ENCODE measurements at places on chromosomes 6 and 20.
A peak's percentile ranks its signal among the peaks of the same experiment; 100 is the strongest.

DNA sequence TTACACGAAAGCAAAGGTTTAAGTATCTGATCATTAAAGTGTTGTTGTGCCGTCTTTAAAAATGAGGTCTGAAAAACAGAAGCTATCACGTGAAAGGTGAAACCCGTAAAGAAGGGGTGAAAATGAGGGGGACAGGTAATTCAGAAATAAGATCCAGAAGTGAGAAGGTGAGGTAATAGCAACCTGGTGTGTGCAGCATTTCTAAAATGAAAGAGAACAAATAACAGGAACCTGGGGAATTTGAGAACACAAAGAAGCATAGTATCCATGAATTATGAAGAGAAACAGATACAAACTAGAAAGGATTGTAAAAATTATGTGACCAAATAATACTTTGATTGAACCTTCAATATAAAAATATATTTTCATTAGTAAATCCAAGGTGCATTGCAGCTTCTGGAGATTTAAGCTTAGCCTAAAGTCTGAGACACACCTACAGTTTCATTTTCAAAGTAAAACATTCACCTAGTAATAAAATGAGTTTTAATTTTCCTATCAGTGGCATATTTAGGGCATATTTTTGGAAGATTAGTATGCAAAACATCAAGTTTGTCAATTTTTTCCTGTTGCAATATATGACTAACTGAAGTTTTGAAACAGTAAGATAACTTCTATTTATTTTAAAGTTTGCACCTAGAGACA, 1.4 kb downstream of the HEY2 start:
- DNase-seq: no peak

GRCh38 chr6:108655806-108656651, 95.3 kb downstream of the FOXO3 start:
- DNase-seq: no peak

DNA sequence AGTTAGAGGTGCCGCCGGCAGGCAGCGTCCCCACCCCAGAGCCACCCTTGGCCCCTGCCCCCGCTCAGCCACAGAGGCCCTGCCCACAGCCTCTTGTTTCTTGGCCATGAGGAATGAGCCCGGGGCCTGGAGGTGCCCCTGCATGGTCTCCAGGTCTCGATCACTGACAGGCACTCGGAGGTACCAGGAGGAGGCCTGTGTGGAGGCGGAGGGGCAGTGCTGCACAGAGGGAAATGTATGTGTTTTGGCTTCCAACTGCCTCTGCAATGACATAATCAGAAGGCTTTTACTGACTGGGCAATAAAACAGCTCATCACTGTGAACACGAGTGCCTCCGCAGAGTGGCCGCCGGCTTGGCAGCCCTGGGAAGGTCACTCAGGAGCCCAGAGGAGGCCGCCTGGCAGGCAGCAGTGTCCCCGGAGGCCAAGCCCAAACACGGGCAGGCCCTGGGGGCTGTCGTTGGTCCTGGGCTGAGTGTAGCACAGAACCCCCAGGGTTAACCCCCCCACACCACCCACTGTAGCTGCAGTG, 61.1 kb upstream of the GATA5 start:
- DNase-seq: no peak

DNA sequence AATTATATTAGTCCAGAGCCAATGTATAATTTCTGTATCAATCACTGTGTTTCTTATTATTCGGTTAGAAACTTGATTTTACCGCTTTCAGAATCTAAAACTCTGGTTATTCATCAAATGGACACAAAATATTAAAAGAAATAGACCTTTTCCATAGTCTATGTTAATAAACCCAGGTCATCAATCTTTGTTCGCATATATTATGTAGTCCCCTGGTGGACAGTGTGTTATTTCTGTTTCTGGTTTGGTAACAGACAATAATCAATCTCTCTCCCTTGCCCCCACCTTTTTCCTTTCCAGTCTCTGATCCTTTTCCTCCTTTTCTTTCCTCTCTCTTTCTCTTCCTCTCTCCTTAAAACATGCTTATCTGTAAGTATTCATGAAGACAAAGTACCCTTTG, 139.0 kb downstream of the FLRT3 start:
- DNase-seq: no peak

DNA sequence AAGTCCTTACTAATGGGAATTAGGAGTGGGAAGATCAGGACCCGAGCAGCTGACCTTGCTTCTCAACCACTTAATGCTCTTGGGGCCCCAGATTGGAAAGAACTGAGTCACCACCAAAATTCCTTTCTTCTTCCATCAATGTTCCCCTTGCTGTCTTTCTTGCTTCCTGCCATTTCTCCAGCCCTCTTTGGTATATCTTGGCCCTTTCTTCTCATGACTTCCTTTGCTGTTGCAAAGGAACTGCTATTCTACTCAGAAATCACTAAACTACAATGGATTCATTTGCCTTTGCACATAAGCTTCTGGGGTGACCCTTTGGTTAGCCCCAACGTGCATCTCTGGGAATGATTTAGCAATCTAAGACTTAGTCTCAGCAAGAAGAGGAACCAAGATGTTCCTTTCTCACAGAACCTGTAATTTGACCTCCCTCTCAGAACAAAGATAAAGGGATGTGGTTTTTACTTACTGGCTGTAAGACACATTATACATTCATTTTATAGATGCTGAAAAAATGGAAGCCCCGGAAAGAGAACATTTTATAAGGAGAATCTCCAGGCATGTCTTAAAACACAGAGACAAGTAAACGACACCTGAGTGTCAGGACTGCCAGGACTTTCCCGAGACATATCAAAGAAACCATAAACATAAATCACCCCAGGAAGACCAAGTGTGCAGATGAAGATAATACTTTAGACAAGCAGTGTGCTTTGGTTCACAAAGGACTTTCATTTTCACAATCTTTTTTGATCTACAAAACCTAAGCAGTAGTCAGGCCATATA, 99.0 kb upstream of the TNFAIP3 start:
- DNase-seq: no peak

DNA sequence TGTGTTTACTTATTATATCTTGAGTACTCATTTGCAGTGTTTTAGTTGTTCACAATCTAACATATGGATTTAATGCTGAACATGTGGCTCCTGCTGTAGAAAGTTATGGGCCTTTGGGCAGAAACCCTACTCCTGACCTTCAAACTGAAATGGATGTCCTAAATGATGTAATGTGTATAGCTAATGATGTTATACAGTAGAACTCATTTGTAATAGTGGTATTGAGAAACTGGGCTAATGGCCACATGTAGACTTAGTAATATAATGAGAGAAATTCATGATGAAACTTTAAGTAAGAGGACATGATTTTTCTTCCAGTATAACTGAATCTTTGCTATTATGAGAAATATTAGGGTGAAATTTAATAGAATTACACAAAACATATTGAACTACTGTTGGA, 121.3 kb upstream of the PTPRK start:
- no peak for DNase-seq

- no peak for DNase-seq
These were observed 37.8 kb upstream of the IGF2R start for GRCh38 chr6:159931112-159931511.

DNA sequence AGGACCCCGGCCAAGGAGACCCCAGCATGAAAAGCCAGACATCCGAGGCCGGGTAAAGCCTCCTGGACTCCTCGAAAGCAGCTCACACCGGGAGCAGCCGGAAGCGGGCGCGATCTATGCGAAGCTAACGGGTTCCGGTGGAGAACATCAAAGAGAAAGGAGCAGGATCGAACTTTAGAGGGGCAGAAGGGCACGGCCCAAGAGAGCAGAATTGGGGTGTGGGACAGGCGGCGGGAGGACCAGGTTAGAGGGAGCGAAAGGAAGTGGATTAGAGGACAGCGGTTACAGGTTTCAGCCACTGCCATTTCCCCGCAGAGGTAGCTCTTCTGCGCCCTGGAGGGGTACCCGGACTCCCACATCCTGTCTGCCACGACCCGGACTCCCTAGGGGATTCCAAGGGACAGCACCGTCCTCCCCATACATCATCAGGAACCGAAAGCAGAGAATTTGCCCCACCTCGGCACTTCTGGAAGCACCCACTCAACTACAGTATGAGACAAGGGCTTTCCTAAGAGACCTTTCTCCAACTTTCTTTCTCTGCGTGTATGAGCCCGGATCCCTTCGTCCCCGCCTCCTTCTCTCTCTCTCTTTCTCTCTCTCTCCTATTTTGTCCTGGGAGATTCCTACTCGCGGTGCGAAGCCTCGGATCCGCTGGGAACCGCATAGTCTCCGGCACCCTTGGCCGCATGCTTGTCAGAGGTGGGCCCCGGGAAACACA, 507 bp upstream of the VGLL2 start:
- no peak for DNase-seq

- no peak for DNase-seq
These were observed 51.7 kb downstream of the MYH7B start for GRCh38 chr20:35007413-35007812.

DNA sequence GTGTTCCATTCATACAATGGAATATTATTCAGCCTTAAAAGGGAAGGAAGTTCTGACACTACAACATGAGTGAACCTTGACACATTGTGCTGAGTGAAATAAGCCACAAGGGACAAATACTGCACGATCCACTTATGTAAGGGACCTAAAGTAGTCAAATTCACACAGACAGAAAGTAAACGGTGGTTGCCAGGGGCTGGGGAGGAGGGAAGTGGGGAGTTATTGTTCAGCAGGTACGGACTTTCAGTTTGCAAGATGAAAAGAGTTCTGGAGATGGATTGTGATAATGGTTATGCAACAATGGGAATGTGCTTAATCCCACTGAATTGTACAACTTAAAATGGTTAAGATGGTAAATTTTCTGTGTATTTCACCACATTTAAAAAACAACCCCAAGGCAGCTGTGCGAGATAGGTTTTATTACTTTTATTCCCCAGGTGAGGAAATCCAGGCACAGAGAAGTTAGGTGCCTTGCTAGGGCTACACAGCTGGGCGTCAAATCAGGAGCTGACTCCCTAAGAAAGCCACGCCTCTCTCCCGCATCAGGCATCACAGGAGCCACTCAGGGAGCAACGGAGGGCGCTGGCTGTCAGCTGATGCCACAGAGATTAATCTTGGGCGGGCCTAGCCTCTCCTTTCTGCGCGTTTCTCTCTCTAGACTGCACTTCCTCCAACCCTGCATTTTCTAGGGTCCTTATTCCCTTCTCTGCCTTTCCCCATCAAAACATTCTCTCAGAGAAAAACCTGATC, 9.3 kb upstream of the TRAF3IP2 start:
- DNase-seq: no peak

- no peak for DNase-seq
These were observed 10.4 kb downstream of the OPN5 start for GRCh38 chr6:47792216-47792733.

GRCh38 chr6:105509506-105510331, 106.8 kb upstream of the PREP start:
- DNase-seq: no peak

GRCh38 chr6:82249381-82250253, 2.1 kb upstream of the IBTK start:
- no peak for DNase-seq

- no peak for DNase-seq
These were observed 1.4 kb upstream of the SCRT2 start for GRCh38 chr20:676967-677366.

GRCh38 chr6:53290537-53291510, 57.9 kb downstream of the ELOVL5 start:
- no peak for DNase-seq

DNA sequence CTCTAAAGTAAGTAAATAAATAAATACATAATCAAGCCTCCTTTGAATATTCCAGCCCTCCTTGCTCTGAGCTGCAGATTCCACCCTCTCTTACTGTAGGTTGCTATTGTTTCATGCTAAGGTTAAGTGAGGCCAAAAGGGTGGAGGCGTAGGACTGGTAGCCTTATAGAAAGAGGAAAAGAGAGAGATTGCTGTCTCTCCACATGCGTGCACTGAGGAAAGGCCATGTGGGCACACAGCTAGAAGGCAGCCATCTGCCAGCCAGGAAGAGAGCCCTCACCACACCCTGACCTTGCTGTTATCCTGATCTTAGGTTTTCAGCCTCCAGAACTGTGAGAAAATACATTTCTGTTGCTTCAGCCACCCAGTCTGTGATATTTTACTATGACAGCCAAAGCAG, 87.4 kb upstream of the SHLD1 start:
- DNase-seq: no peak

DNA sequence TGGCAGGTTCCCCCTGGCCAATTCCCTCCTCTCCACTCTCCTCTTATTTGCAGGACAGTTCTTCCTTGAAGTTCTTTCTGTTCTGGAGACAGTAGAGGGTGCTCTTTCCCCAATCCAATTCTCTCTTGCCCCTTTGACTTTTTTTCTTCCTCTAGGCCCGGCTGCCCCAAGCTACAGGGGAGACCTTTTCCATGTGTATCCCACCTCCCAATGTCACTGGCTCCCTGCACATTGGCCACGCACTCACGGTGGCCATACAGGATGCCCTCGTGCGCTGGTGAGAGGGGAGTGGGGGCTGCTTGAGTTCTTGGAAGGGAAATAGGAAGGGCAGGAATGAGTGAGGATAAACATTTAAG, 1.5 kb downstream of the VARS2 start:
- peak; percentile 74 for DNase-seq

GRCh38 chr20:35319192-35319870, 27.1 kb upstream of the FAM83C start:
- DNase-seq: no peak

- no peak for DNase-seq
These were observed 42.8 kb downstream of the MRPL14 start for GRCh38 chr6:44084231-44085014.

GRCh38 chr6:78831492-78831891, 35.9 kb upstream of the IRAK1BP1 start:
- DNase-seq: no peak

DNA sequence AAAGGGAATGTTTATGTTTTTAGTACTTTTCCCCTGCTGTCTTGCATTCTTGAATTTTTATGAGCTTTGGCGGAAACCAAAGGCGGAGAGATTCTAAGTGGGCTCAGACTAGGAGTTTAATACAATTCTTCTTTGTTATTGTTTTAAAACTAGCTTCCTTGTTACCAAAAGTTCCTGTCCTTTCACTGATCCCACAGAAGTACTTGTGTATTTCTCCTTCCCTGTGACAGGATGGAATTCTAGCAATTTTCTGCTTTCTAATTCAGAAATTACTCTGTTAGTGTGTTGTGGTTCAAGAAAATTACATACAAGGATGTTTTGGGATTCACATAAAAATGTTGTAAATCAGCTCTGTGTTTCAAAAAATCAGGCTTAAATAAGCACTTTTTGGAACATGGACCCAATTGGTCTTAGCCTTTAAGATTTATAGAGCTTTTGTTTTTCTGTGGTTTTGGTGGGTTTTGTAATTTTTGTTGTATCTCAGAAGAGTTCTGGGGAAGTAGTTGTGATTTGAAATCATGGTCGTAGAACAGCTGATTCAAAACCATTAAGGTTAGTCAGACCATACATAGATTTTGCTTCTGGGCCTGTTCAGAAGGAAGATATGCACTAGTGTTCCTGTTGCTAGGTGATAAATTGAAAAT, 17.6 kb upstream of the CTAGE9 start:
- no peak for DNase-seq

DNA sequence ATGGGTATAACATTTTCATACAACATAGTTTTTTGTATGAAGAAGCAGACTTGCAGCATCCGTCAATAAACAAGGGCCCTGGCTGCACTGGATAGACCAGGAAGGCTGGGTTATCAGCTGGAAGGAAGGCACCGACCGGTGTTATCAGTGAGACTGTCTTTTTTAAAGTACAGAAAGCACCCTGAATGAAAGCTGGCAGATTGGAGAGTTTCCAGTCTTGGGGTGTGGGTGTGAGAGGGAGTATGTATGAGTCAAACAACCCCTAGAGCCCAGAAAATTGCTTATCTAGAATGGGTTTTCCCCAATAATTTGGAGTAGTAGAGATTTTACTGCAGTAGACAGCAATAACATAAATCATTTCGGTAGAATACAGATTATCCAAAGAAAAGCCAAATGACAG, 42.4 kb downstream of the TXLNB start:
- DNase-seq: no peak
